ENCODE measurements at places on chromosomes 4 and X.

DNA sequence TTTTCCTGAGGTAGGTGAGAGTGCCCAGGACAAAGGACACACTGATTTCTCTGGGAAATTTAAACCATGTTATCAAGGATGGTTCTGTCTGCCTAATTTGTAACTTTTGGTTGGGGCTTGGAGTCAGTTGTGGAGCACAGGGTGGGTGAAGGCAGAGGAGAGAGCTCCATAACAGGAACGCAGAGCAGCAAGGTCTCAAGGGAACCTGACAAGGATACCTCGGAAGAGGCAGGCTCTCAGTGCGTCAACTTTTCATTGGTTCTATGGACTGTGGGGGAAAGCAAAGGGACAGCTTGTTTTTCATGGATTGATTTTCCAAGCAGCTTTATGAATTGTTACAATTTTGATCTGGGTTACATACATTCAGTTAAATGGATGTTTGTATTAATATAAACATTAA is 110.4 kb downstream of the SLIT2 start:
- no peak for DNase-seq

DNA sequence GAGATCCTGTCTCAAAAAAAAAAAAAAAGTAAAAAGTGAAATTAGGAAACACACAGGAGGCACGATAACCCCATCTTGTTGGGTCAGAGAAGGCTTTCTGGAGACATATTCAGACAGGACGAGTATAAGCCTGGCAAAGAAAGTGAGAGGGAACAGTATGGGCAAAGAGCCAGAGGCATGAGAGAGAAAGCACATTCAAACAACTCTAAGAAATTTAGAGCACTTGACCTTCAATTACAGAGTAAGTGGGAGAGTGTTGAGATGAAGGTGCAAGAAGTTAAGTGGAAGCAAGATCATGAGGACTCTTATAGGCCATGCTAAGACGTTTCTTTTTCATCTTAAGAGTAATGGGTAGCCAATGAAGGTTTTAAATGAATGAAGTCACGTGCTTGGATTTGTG is 70.4 kb downstream of the ELOVL6 start:
- DNase-seq: no peak

- no peak for DNase-seq
Measured at GRCh38 chr4:6990661-6991060, 52.5 kb upstream of the TADA2B start.

GRCh38 chr4:123507376-123507775 is 110.8 kb downstream of the SPRY1 start:
- DNase-seq: no peak

DNA sequence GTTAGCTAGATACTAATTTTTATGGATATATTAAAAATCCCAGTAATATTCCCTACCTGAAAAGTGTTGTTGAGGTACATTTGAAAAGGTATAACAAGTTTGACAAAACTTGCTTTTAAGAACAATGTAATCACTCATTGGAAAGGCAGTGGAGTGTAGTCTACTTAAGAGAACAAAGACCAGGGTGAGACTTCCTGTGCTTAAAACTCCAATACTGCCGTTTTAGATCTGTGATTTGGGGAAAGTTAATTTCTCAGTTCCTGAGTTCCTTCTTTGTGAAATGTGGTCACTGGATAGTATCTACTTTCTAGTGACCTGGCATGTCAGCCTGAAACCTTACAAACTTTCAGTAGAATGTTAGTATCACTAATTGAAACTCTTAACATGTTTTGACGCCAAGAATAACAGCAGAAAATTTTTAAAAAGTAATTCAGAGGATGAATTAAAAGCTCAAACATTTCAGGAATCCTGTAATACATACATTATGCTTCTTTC is 56.8 kb downstream of the PCDH7 start:
- DNase-seq: no peak

GRCh38 chrX:148159796-148160195 is 178.7 kb downstream of the FMR1NB start:
- DNase-seq: no peak
